CMK (cell line): ENCODE measurements at places on chromosomes 2 and 18.

DNA sequence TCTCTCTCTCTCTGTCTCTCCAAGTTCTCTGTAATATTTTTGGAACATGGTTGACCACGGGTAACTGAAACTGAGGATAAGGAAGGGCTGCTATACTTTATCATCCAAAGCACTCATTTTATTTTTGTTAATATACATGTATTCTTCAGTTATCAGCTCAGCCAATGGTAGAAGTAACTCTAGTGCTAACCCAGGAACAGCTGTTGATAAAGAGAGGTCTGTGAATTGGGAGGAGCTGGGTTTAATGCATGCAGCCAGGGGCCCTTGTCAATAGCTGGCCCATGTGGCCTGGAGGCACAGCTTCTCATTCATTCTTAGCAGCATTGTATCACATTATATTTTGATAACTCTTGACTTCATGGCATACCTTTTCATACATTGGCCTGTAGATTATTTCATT is 401.6 kb downstream of the EPHA4 start:
- DNase-seq, result no peak

GRCh38 chr2:15944325-15945017 is 4.1 kb downstream of the MYCN start:
- no peak for DNase-seq

GRCh38 chr2:38643021-38643671 is 22.8 kb upstream of the GALM start:
- no peak for DNase-seq

GRCh38 chr2:236861944-236862343 is 223.7 kb upstream of the COPS8 start:
- no peak for DNase-seq

- DNase-seq, result no peak
Measured at GRCh38 chr2:18763338-18763737, 174.0 kb upstream of the NT5C1B start.

DNA sequence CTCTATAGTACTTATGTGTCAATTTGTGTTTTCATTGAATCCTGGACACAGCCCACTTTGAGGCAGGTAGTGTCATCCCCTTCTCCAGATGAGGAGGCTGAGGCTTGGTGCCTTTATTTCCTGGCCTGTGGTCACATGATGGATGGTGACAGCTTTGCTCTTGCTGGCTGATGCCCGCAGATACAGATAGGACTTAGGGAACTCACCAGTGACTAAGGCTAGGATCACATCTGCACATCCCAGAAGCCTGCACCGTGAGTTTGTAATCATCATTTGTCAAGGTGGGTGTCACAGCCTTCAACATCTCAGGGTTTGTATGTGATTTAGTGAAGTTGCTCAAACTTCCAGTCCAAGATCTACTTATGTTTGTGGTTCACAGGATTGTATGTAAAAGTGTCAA is 295.1 kb upstream of the RAB12 start:
- DNase-seq, result no peak

DNA sequence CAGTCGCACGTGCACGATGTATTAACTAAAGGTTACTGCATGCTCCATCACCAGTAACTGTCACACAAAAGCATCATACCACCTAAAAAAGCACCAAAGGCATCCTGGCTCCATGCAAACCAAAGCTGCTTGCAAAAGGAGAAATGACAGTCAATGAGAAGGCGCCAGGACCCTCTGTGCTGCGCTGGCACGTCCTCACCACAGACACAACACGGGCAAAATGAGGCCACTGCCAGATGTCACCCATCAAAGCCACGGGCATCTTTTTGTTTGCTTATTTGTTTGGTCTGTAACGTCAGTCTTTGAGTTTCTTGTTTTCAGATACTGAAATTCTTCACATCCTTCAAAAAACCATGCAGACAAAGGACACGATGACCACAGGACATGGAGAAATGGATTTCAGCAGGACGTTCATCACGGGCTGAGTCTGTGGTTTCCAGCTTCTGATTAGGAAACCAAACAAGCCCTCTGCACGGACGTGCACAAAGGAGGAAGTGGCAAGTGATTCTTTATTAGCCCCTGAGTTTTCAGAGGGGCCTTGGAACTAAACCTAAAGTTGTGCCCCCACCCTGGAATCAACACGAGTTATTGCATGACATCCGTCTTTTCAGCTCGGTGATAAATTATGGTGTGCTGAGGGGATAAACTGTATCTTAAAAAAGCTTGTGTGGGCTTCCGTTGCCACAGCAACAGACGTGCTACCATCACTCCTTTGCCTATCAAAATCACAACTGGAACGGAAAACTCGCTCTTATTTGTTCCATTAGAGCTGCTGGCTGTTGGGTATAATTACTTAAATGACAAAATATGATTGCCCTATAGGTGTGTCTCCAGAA is 181.8 kb downstream of the EIPR1 start:
- no peak for DNase-seq
